ENCODE measurements at places on chromosomes 7 and 10. TPM values are rescaled to one million over a fixed set of nuclear protein-coding genes. Genes with fewer than 3 reads are reported as not detected.

MCU gene
- 31.8 TPM for total RNA-seq

PCLO gene
- 3.0 TPM for total RNA-seq

STK32C gene
- 13.6 TPM for total RNA-seq

SPRN gene
- total RNA-seq, result 3.7 TPM

LAMB4 gene
- 0.16 TPM for total RNA-seq

FAM237B gene
- not detected for total RNA-seq

GLI3 gene
- 22.1 TPM for total RNA-seq

SPDYE16 gene
- total RNA-seq, result not detected
